ENCODE measurements at places on chromosomes 11 and 22.

- no peak for DNase-seq
Observed at GRCh38 chr11:125428486-125429173, 67.4 kb downstream of the FEZ1 start.

DNA sequence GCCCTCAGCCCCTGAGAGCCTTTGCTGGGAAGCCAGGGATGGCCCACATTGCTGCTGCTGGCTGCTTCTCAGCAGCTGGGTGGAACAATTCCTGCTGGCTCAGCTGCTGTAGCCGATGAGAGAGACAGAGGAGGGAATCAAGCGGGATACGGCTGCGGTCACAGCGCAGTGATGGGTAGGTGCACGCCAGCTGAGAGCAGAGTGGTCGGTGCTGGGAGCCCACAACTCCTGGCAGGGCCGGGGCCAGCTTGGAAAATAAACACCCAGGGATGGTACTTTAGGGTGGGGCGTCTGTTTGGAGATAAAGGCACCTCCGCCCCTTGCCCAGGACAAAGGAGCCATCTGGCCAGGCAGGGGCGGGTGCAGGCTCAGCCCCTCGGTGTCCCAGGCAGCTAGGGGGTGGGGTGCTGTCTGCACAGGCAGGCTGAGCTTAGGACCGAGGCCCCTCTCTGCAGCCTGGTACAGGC, 480.5 kb downstream of the MIAT start:
- DNase-seq, result no peak

- no peak for DNase-seq
Observed at GRCh38 chr11:7967826-7968225, 2.6 kb upstream of the NLRP10 start.

DNA sequence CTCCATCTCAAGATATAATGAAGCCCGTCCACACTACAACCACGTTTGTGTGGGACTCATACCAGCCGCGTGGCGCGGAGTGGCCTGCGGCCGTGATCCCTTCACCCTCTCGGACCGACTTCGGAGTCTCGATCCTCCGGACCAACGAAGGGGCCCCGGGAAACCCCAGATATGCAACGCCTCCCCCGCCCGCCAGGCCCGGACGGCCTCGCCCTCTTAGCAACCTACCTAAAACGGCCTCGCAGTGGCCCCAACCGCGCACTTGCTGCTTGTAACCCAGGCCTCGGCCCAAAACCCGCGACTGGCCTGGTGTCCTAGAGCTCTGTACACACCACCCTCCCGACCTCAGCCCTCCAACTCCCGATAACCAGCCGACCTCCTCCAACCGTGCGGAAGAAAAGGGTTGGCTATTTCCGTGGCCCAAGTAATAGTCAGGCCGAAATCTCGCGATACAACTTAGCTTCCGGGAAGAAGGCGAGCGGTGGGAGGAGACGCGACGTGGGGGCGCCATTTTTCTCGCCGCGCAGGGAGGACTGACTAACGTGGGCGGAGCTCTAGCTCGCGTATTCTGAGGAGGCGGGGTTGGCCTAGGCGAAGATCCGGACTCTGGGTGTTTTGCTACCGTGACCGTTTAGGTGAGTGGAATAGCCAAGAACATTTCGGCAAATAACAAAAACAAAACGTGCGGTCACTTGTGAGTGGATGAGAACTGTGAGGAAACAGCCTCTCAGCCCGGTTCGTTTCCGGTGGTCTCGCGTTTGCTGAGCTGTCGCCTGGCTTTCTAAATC, at the start of the genes C11orf54 and TAF1D:
Gene C11orf54, plus strand, starts transcription at position 579 of the 788 bp plus-strand sequence. CDS start 5,722 bp downstream, outside the sequence.
Gene TAF1D, minus strand, starts transcription at position 402 of the 788 bp plus-strand sequence. CDS start 2,191 bp downstream, outside the sequence.
- peak; percentile 92 for DNase-seq

DNA sequence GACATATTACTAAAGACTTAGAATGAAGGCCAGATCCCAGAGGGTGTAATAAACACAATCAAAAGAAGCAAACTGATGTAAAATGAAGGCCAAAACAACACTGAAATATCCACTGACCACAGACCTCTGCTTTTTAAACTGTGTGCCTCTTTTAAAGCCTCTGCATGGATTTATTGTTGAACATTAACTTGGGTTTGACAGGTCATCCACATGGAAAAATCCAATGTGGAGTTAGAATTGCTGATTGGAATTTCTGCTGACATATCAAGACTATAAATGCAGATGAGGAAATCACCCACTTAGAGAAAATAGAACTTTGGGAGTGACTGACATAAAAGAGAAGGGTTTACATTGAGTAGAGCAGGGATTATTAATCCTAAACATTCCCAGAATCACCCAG, 853.9 kb upstream of the RAG2 start:
- no peak for DNase-seq

DNA sequence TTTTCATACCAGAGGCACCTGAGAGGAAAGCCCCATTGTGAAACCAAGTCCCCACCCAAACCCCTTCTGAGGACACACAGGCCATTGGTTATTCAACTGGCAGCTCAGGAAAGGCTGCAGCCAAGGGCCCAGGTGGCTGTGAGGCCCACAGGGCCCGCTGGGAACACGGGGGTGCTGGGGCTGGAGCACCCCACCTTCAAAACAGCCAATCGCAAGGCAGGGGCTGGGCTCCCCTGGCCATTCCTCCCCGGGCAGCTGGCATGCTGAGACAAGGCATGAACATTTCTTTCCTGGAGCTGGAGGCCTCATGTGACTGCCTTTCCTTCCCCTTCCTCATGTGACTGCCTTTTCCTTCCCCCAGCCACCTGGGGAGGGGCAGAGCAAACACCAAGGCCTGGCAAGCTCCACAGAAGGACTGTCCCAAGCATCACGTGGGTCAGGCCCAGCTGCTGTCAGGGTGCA, 76.9 kb downstream of the PIWIL3 start:
- no peak for DNase-seq

- DNase-seq, result no peak
Observed at GRCh38 chr22:32997295-32997694, 60.9 kb downstream of the SYN3 start.

GRCh38 chr11:128400382-128401203, 186.8 kb downstream of the ETS1 start:
- DNase-seq, result no peak

GRCh38 chr11:91776655-91777054, 448.0 kb upstream of the FAT3 start:
- no peak for DNase-seq

- no peak for DNase-seq
Observed at GRCh38 chr22:48228468-48228867, 1466.0 kb downstream of the TBC1D22A start.

DNA sequence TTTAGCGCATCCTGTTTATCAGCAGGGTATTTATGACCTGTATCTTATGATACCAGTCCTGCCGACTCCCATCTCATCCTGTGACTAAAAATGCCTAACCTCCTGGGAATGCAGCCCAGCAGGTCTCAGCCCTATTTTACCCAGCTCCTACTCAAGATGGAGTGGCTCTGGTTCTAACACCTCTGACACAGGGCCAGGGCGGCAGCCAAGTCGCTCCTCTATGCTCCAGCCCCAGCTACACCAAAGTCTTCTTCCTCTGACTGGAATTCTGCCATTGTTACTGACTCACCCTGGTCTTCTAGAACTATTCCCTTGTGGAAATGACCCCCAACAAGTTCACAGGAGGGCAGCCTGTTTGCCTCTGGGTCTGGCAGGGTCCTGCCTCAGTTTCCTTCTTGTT, 7.9 kb upstream of the C1QTNF6 start:
- no peak for DNase-seq

GRCh38 chr11:12721816-12722604, 47.8 kb downstream of the TEAD1 start:
- DNase-seq, result no peak

DNA sequence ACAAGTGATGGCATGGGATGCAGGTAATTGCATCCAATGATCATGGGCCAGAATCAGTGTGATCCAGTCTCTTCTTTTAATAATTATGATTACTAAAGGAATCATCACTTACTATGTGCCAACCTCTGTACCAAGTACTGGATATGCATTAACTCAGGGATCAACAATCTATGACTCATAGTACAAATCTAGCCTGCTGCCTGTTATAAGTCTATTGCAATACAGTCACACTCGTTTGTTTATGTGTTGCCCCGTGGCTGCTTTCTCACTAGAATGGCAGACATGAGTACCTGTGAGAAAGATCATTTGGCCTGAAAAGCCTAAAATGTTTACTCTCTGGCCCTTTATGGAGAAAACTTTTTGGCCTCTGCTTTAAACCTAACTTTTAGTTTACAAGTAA, 45.0 kb downstream of the OR6Q1 start:
- no peak for DNase-seq

DNA sequence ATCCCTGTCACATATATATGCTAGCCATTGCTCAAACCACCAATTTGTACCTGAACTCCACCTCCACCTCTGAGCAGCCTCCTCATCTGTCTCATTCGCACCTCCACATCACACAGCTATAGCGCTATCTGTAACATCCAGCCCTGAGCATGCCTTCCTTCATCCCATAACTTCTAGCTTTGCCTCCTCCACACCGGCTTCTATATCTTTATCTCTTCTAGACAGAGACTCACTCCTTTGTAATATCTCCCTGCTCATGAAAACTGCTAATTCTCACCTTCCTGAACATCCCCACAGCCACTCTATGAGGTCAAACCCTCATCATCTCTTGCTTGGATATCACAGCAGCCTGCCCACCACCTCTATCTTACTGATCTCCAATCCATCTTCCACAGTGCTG, 5.9 kb downstream of the SIAE start:
- DNase-seq, result no peak

GRCh38 chr11:75472081-75472732, 39.2 kb upstream of the KLHL35 start:
- DNase-seq, result no peak
